Neural progenitor cell (in vitro differentiated cells): ENCODE measurements at places on chromosomes 6 and 20.
A peak's percentile ranks its signal among the peaks of the same experiment; 100 is the strongest.

GRCh38 chr6:122735582-122735981 is 43.9 kb upstream of the FABP7 start:
- no peak for DNase-seq

DNA sequence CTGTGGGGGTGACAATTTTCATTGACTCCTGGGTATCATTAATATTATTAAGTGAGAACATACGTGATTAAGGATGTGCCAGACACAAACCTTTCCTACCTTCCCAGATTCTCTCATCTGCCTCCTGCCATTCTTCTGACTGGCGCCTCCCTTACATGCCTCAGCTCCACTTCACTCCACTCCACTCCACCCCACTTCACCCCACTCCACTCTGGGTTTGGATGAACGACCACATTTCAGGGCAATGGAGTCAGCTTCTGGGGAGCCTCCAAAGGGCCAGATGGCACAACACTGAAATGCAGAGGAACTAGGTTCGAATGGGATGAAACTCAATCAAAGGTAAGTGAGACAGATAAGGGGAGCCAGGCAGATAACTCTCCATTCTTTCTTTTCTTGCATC is 40.5 kb upstream of the LRRC1 start:
- DNase-seq: no peak

- peak; percentile 9 for DNase-seq
Observed at GRCh38 chr6:72042088-72042487, 155.7 kb downstream of the RIMS1 start.

DNA sequence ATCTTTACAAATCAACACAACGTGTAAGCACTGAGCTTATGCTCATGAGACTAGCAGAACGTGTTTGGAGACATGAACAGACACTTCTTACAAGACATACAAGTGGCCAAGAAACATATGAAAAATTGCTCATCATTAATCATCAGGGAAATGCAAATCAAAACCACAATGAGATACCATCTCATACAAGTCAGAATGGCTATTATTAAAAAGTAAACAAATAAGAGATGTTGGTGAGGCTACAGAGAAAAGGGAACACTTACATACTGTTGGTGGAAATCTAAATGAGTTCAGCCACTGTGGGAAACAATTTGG is 327.9 kb upstream of the SOX4 start:
- DNase-seq: no peak

DNA sequence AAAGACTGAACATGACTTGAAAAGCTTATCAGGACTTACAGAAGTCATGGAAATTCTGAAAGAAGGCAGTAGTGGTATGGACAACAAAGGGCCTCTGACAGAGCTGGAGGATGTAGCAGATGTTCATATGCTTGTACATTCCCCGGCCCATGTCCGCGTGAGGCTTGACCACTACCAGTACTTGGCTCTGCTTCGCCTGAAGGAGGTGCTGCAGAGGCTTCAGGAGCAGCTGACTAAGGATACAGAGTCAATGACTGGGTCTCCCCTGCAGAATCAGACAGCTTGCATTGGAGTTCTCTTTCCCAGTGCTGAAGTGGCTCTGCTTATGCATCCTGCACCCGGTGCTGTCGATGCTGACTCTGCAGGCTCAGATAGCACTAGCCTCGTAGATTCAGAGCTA is 29.2 kb downstream of the TAF11 start:
- DNase-seq: no peak

DNA sequence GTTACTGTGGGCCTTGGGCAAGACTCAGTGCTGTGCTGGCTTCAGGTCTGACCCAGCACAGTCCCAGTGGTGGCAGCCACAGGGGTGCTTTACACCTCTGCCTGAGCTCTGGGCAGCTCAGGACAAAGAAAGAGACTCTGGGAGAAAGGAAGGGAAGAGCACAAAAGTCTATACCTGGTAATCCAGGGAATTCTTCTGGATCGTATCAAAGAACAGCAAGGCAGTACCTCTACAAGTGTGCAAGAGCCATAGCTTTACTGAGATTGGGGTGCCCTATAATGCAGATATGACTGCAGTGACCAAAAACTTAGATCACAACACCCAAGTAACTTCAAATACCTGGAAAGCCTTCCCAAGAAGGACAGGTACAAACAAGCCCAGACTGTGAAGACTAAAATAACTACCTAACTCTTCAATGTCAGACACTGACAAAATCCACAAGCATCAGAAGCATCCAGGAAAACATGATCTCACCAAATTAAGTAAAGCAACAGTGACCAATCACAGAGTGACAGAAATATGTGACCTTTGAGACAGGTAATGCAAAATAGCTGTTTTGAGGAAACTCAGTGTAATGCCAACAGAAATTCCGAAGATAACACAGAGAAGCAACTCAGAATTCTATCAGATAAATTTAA is 47.9 kb upstream of the LIN28B start:
- no peak for DNase-seq

- no peak for DNase-seq
Observed at GRCh38 chr6:153207617-153208016, 76.5 kb upstream of the RGS17 start.

DNA sequence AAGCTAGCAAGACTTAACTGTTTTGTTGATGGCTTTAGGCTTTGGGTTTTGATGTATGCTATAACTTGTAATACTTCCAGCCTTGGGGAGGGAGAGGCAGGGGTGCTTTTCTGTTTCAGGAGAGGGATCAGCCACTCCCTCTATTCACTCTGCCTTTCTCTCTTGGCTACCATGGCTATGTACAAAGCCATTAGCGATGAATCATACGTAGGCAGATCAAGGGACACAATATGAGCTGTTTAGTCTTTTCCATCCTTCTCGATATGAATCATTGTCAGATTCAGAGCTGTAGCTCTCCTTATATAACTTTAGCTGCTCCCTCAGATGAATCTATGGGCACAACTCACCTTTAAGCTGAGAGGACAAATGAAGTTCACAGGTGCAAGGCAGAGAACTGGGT is 230.6 kb downstream of the TSHZ2 start:
- no peak for DNase-seq

- DNase-seq: no peak
Observed at GRCh38 chr6:147418523-147418922, 90.0 kb upstream of the SAMD5 start.

DNA sequence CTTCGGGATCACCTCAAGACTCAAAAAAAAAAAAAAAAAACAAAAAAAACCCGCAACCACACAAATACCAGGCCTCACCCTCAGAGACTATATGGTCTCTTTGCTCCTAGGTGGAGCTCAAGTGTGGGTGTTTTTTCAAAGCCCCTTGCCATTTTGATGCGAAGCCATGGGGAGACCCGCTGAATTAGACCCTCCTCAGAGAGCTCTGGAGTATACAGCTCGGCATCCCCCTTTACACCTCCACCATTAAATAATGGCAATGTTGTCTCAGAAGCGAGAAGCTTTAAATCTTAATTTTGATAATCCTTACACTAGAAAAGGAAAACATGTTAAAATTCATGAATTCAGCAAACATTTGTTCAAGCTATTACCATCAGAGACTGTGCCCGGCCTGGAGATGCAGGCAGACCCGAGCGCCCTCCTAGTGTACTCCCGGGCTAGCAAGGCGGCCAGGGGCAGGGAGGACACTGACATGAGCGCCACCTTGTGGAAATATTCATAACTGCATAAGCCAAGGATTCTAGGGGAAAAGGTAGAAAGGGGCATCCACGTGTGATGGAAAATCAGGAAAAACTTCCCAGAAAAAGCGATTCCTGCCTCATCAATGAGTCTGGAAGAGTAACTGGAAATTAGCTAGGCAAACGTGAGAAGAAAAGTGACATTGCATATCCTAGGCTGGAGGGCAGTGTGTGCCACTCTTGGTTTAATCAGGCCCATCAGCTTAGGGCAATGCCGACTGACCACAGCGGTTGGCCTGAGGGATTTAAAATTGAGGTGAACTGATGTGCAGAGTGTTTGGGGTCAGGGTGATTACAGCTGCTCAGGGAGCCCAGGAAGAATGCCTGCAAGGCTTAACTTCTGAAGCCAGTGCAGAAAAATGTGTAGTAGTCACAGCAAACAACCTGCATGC is 72.5 kb downstream of the B3GAT2 start:
- peak; percentile 84 for DNase-seq

GRCh38 chr6:15793288-15793687 is 130.5 kb upstream of the DTNBP1 start:
- no peak for DNase-seq

GRCh38 chr6:150713487-150713886 is 113.8 kb downstream of the PLEKHG1 start:
- no peak for DNase-seq

DNA sequence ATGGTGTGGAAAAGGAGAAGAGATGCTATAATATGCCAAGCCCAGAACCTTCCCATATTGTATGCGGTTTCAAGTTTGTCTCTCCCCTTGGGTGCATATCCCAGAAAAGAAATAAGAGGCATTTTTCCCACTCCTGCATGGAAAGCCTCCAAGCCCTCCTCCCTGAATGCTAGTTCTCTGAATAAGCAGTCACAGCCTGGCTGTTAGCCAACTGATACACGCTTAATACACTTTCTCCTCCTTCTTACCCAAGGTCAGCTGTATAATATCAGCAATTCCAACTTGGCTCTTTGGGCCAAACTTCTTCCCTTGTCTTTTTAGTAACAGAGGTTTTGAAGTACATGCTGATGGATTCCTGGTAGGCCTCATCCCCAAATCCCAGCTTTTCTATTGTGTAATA is 440.1 kb downstream of the EPHA7 start:
- no peak for DNase-seq

- DNase-seq: no peak
Observed at GRCh38 chr6:16544521-16544920, 216.7 kb downstream of the ATXN1 start.

DNA sequence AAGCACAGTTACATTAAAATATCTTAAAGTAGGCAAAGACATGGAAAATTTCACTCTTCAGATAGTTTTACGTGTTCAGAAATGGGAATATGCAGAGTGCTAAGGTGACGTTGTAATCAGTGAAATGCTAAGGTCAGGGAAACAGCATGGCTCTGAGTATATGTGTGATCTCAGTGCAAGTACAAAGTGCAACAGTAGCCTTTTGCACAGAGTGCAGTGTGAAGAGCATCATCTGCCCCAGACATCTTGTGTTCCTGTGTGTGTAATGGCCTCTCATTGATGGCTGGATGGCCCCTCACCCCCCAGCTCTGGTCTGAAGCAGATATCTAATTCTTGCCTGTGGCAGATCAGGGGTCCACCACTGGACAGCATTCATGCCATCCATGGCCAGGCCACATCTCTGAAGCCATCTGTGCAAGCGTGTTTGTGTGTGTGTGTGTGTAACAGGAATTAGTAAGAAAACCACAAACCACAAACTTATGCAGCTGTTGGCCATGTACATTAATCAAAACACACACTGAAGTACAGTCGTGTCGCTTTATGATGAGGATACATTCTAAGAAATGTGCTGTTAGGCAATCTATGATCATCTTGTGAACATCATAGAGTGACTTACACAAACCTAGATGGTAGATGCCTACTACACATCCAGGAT is 165.1 kb downstream of the RALGAPA2 start:
- no peak for DNase-seq

- no peak for DNase-seq
Observed at GRCh38 chr6:136696783-136697364, 95.4 kb downstream of the MAP3K5 start.

DNA sequence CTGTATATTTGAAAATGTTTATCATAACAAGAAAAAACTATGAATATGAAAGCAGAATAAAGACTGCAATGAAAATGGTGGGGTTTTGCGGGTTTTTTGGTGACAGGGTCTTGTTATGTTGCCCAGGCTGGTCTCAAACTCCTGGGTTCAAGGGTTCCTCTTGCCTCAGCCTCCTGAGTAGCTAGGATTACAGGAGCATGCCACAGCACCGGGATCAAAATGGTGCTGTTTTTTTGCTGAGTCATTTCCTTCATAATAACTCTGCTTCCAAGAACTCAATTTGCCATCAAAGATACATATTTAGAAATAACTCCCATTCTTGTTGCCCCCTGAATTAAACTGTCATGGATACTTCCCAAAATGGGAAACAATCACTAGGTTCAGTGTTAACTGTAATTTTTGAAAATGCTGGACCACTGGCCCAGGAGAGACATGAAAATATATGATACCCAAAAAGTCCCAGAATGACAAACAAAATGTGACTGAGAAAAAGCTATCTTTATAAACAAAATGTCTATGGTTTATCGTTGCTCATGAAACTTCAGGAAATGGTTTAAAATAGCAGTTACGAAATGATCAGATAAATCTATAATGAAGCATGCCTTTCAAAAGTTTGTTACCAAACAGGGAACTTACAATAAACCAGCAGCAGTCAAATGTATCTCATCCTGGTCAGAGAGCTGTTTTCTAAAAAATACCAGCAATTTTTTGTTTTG is 32.2 kb downstream of the ILRUN start:
- DNase-seq: no peak
